Body of pancreas (tissue), 4 donors: ENCODE measurements at places on chromosomes 16 and 17.

DNA sequence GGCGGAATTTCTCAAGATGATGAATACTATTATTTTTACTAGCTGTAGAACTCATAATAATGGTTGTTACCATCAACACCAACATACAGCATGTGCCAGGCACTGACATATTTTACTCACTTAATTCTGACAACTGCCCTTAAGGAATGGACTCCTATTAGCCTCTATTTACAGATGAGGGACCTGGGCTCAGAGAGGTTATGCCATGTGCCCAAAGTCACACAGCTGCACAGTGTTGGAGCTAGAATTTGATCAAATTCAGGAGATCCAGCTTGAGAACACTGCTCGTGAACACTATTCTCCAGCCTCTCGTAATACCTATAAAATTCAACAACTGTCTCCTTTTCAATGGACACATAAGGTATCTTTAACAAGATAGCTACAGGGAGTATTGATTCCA lies 97.2 kb downstream of the XYLT1 start:
- H3K36me3 ChIP-seq, result no peaks in the 10 kb centered on the region
- H3K27me3 ChIP-seq, result no peaks in the 10 kb centered on the region
- no peak for DNase-seq

DNA sequence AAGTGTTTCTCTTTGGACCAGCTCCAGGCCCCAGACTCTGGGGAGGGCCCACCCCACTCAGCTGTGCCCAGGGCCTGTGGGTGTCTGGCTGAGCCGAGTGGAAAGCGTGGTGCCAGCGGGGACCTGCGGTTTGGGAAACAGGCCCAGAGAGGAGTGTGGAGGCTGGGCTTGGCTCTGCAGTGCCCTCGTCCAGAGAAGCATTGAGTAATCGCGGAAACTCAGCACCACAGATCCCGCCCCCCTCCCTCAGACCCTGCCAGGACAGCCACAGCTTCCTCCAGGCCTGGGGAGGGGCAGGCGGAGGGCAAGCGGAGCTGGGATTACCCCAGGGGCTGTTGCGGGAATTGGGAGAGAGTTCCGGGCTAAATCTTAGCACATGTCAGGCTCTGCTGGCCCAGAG lies 14.6 kb upstream of the PITPNA start:
- peak overlapping the region; percentile 82 for H3K27ac ChIP-seq
- peak; percentile 86 for DNase-seq
- H3K36me3 ChIP-seq, result no peaks in the 10 kb centered on the region
- peaks cover 62% of the 10 kb centered on the region for H3K4me1 ChIP-seq

GRCh38 chr16:30121741-30122571 lies 1.1 kb downstream of the MAPK3 start:
- no peak overlapping the region for H3K4me3 ChIP-seq
- DNase-seq, result peak; percentile 39
- H3K4me1 ChIP-seq, result peaks cover 24% of the 10 kb centered on the region
- peak overlapping the region; percentile 70 for H3K27ac ChIP-seq
- no peaks in the 10 kb centered on the region for H3K36me3 ChIP-seq

DNA sequence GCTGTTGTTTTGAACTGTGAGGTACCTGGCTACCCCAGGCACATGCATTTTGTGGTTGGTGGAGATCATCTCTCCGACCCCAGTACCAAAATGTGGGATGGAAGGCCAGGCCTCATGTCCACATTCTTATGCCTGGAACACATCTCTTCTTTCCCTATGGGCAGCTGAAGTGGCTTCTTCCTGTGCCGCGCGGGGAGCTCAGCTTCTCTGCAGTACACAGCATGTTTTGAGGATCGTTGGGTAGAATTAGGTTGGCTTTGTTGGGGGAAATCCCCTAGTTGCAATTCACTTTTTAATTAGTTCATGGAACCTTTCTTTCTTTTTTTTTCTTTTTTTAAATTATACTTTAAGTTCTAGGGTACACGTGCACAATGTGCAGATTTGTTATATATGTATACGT lies 242.1 kb downstream of the MSI2 start:
- H3K4me1 ChIP-seq, result peaks cover 13% of the 10 kb centered on the region
- no peak overlapping the region for H3K27ac ChIP-seq
- DNase-seq, result no peak
- H3K27me3 ChIP-seq, result no peaks in the 10 kb centered on the region
